ENCODE measurements at places on chromosomes 2 and 18.

- no peak for DNase-seq
Measured at GRCh38 chr2:176960736-176961520, 251.7 kb upstream of the HNRNPA3 start.

GRCh38 chr2:171406044-171406443 lies 27.7 kb downstream of the METTL8 start:
- no peak for DNase-seq

DNA sequence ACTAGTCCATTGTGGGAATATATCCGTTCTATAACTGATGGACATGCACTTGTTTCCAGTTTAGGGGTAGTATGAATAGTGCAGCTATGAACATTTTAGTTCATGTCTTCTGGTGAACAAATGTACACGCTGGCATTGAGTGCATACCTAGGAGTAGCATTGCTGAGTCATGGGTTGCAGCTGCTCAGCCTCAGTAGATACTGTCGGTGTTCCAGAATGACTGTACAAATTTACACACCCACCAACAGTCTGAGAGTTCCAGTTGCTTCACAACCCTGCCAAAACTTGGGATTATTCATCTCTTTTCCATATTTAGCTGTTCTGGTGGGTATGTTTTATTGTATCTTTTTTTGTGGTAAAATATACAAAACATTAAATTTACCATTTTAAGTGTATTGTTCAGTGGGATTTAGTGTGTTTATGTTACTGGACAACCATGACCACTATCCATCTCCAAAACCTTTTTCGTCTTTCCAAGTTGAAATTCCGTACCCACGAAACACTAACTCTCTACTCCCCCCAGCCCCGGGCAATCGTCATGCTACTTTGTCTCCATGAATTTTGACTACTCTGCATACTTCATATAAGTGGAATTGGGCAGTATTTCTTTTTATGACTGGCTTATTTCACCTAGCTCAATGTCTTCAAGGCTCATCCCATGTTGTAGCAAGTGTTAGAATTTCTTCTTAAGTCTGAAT lies 281.0 kb downstream of the PRKCE start:
- DNase-seq: no peak

GRCh38 chr18:26510337-26510736 lies 38.0 kb downstream of the KCTD1 start:
- DNase-seq: no peak

DNA sequence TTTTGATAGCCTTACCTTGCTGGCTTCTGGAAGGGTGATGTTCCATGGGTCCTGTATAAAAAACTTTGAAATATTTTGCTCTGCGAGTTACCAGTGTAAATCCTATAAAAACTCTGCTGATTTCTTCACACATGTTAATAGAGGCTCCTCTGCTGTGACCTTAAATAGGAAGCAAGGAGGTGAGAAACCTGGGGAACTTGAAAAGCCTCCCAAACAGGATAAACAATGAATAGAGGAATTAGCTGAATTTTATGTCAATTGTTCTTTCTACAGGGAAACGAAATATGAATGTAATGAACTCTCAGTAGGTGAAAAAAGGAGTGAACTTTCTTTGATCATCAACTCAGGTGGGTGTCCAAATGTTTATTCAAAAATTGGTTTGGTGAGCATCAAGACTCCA lies 10.8 kb upstream of the CCL20 start:
- DNase-seq: no peak

DNA sequence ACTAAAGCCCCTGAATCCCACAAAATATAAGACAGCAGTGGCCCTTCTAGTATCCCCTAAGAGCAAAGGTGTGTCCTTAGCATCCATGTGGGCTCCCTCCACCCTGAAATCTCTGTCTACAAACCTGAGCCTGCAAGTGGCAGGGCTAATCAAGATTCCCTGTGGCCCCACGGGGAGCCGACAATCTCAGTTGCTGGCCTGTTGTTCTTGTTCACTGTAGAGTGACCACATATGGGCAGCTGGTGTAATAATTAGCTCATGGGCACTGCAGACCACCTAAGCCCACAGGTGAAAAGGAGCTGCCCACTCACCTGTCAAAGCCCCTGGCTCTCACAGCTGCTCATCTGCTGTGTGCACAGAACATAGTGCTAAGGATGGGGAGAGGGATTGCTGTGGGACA lies 102.3 kb downstream of the MRO start:
- DNase-seq: no peak

DNA sequence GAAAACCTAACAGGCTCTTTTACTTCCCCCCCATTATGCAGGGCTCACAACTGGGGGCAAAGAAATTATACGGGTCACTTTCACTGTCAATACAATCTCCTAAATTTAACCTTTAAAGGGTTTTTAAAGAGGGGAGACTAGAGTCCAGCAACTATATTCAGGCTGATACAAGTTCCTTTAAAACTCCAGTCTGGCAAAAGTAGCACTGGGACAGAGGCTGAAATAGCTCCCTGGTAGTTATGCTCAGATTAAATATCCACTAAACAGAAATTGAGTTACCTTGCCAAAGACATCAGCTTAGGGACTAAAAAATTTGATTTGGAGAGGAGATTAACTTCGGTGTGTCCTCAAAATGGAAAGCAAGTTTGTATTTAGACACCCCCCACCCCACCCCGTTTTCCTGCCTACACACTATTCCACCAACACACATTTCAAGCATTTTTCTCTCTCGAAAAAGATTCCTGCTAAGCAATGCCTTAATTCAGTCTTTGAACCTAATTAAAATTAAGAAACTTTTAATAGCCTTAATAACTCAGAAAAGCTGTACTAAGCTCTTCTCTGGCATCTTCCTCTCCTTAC lies 127.2 kb downstream of the OSBPL1A start:
- no peak for DNase-seq

- no peak for DNase-seq
Measured at GRCh38 chr2:85981579-85982247, 92.9 kb upstream of the ST3GAL5 start.

DNA sequence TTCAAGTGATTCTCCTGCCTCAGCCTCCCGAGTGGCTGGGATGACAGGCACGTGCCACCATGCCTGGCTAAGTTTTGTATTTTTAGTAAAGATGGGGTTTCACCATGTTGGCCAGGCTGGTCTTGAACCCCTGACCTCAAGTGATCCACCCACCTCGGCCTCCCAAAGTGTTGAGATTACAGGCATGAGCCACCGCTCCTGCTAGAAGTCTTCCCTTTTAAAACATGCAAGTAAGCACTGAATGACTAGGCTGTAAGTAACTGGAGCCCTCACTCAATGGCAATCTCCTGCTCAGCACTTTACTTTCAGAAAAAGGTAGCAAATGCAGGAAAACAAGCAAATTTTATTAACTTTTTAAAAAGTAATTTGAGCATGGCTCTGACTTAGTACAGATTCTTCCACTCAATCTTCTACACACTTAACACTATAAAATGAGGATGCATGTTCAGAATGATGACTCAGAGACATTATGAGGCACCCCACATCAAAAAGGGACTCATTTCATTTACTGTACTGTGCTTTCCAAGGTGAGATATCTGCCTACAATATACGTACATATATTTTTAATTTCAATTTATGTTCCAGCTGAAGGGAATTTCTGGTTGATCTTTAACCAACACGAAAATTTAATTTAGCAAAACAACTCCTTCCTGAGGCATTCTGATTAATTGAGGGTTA lies 6.6 kb upstream of the NCK2 start:
- DNase-seq: no peak

DNA sequence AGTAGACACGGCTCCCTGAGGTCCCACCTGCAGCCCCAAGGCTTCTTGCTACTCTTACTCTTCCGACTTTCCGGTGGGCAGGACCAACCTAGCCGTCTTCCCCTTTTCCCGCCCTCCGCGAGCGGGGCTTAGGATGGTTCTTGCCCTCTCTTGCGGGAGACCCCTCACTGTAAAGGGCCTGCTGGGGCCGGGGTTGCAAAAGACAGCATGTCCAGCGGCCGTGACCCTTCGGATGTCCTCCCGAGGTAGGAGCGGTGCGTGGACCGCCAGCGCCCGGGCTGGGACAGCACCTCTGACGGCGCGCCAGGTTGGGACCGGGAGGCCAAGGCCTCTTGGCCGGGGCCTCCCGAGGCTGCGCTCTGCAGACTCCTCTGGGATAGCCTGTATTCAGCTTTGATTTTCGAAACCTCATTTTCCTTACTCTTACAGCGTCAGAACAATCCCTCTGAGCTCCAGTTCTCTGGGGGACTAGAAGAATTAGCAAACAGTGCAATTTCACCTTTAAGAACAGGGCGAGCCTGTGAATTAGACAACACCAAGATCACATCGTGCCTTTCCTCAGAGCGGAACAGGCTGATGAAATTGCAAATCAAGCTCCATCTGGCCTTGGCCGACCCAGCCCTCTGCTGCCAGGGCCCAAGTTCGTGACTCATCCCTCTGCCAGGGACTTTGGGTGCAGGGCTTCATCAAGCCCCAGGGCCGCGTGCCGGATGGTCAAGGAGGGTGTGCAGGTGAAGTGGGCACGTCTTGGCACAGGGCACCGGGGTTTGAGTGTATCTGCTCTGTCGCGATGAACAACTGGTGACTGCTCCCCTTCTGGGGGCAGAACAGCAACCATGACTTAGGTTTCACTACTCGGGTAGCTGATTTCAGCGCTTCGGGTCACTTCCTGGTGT lies 777 bp downstream of the MOCOS start:
- no peak for DNase-seq

DNA sequence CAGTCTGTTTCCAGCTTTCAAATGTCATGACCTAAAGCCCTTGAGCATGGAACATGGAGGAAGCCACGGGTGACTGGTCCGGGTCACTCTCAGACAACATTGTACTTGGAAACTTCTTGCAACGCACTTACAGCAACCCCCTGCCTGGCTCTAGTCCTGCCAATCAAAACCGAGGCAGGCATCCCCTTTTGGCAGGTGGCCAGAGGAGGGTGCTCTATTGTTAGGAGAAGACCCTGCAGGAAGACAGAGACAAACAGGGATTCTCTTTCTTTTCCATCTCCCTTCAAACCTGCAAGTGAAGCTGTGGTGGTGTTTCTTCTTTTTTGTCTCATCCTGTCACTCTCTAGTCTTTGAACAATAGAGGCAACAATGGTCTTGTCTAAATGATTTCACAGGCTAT lies 667.2 kb downstream of the ZEB2 start:
- DNase-seq: no peak

GRCh38 chr2:136060416-136060815 lies 57.5 kb downstream of the CXCR4 start:
- DNase-seq: no peak

DNA sequence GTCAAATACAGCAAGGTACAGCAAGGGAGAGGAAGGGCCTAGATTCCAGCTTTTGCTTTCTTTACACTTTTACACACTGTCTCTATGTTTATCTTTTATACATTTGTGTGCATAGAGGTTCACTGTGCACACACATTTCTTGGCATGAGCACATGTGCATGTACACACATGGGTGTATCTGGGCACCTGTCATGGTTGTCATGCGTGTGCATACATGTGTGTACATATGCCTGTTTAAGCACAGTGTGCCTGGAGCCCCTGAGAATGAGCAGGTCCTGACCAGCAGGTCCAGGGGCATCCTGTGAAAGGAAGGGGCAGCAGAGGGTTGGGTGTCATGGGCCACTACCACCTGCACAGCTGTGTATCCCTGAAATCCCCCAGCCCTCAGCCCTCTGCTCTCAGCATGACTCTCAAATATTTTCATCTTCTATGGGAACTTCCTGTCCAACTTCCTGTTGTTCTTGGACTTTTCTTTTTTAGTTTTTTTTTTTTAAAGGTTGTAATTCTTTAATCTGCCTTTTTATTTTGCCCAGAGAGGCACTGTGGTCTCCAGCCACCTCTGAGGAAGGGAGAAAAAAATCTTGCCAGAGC lies 97.0 kb upstream of the EPAS1 start:
- no peak for DNase-seq

DNA sequence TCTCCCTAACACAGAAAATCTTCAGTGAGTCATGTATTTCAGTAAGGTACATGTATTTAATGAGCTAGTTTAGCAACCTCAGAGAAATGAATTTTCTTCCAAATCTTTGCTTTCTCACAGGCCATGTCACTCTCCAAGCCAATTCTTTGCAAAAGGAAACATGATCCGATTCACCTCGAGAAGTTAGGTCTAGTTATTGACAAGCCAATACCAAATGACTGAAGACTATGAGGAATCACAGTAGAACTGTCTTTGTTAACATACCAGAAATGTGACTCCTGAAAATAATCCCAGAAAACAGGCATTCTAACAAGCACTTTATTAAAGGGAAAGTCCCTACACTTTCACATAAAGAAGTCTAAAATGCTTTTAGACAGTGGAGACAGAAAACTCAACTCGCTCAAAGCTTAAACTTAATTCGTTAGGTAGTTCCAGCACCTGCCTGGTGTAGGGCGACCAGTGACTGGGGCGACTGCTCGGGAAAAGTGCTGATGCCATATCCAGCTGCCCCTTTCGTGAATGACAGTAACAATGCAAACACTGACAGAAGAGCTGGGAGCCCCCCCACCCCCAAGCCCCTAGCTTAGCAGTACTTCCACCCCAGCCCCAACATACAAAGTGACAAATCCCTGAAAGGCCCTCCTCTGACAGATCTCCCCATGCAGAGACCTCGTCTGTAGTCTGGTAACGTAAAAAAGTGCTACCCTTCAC lies 1.8 kb downstream of the MEMO1 start:
- DNase-seq: no peak

DNA sequence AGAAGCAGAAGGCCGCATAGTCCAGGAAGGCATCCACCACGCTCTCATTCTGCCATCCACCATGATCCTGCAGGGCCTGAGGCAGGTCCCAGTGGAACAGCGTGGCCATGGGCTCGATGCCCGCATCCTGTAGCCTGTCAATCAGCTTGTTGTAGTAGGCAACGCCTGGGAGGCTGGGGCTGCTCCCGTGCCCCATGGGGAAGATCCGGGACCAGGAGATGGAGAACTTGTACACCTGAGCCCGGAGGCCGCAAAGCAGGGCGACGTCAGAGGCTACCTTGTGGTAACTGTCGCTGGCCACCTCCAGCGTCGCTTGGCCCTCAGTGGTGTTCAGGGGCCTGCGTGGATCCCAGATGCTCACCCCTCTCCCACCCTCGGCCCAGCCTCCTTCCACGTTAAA lies 19.5 kb downstream of the LCT start:
- no peak for DNase-seq

DNA sequence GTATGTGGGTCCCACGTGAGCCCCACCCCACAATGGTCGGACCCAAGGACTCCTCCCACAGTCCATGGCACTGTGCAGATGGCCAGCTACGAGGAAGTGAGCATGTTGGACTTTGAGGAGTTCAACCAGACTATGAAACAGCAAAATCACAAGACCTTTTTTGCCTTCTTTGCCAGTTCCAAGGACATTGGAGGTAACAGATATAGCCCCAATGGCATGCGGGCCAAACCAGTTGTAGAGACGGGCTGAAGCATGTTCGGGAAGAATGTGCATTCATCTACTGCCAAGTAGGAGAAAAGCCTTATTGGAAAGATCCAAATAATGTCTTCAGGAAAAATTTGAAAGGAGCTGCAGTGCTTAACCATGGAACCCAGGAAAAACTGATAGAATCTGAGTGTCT lies 12.6 kb downstream of the DNER start:
- no peak for DNase-seq
